ENCODE measurements at places on chromosomes 5 and 9.

- no peak for DNase-seq
Observed at GRCh38 chr9:5817862-5818261, 15.1 kb downstream of the ERMP1 start.

DNA sequence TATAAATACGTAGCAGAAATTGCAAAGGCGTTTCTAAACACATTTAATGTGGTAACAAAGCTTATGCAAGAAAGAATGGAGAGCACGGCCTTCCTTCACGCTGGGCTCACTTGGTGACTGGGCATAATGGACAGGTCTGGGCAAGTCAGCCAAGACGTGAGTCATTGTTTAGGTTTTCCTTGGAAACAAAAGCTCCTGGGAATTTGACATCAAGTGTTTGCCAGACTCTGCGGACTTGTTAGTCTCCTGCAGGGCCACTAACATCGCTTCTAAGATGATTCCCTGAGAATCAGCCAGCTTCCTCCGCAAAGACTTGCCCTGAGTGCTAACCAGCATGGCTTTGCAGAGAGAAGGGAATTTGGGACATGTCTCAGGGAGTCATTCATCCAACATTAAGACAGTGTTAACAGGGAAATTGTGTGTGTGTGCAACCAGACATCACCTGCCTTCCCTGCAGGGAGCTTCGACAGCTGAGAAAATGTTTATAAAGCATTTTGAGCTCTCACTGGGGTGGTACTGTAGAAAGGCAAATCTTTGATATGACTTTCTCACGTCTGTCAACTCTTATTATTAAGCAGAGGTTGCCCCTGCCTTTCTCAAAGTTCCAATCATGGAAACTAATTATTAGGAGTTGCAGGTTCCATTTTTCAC, 182.5 kb downstream of the NTRK2 start:
- no peak for DNase-seq

DNA sequence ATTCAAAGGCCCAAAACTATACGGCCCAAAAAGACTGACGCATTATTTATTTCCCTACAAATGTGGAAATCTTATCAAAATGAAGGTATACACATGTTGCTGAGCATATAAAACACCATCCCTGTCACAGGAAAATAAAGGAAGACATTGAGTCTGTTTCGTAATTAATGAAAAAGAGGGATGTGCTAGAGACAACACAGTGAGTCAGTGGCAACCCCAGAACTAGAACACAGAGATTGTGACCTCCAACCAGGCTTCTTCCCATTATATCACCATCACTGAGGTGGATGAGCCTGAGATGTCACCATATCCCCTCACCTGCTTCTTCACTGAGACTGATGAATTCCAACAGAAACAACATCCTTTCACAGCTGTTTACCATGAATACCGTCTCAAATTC, 3.8 kb downstream of the NDUFA8 start:
- DNase-seq = no peak

- DNase-seq = no peak
Observed at GRCh38 chr9:110141227-110141793, 66.6 kb downstream of the C9orf152 start.

DNA sequence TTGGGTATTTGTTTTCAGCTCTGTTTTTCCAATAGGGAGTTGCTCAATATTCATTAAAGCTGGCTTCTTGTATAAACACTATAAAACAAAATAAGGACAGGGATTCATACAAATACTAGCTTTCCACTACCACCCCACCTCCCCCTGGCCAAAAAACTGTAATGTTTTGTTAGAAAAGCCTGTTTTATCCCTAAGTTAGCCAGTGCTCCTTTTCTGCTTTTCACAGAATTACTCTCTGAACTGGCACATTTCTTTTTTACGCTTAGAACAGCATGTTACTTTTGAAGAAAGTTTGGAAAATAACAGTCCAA, 147.4 kb upstream of the DMRT1 start:
- DNase-seq = no peak
